IPS DF 19.7 (cell line): ENCODE measurements at places on chromosomes 1 and 21.

DNA sequence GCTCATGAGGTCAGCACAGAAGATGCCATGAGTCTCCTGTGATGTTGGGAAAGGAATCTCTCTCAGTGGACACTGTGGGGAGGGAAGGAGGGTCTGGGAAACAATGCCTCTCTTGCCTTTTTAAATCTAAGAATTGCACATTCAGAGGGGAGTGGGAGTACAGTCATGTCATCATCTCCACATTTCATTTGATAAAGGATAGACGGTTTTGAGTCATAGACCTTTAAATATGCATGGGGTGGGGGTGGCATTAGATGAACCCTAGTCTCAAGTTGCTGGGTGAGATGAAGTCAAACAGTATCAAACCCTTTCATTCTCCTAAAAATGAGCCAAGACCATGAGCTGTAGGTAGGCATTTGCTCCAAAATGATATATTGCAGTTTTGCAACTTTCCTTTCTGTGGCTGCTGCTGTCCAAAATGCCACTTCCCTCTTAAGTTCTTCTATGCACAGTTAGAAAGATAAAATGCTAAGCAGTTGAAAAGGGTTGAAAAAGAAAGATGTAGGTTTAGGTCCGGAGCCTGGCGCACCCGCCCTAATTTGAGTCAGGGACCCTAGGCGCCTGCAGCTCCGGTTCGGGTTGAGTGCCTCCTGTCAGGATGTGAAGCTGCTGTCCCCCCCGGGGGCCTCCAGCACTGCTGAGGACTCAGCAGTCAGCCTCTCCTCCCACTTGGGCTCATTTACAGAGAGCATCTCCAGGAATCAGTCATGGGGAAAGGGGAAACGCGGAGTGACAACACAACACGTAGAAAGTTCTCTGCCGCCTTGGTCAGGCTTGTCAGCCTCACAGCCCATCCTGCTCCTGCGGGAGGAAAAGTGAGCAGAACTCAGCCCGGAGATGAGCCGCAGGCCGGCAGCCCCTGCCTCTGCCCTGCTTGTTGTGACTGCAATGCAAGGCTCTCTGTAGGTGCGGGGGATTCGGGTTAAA, 479.3 kb upstream of the RUNX1 start:
- DNase-seq, result no peak

GRCh38 chr1:12525311-12526181, 92.5 kb downstream of the DHRS3 start:
- no peak for DNase-seq

DNA sequence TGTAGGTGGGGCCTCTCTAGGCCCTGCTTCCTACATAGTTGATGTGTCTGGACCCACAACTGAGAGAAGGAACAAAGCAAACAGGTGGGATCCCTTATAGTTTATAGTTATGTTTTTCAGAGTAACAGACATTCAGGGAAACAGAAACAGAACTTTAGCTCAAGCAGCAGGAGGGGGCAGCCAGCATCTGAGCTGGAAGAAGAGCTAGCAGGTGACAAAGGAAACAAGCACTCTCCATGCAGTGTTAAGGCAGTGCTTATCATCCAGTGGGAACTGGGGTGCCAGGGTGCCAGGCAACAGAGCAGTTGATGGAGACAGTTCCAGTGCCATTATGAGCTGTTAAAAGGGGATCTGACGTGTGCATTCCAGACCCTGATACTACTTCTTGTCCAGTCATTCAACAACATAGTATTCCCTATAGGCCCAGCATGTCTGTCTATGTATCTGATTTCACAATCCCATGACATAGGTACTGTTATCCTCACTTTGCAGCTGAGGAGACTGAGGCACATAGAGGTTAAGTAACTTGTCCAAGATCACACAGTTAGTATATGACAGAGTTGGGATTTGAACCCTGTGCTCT, 13.5 kb downstream of the HIVEP3 start:
- no peak for DNase-seq

- no peak for DNase-seq
Observed at GRCh38 chr1:201381130-201381529, 3.6 kb upstream of the TNNT2 start.

DNA sequence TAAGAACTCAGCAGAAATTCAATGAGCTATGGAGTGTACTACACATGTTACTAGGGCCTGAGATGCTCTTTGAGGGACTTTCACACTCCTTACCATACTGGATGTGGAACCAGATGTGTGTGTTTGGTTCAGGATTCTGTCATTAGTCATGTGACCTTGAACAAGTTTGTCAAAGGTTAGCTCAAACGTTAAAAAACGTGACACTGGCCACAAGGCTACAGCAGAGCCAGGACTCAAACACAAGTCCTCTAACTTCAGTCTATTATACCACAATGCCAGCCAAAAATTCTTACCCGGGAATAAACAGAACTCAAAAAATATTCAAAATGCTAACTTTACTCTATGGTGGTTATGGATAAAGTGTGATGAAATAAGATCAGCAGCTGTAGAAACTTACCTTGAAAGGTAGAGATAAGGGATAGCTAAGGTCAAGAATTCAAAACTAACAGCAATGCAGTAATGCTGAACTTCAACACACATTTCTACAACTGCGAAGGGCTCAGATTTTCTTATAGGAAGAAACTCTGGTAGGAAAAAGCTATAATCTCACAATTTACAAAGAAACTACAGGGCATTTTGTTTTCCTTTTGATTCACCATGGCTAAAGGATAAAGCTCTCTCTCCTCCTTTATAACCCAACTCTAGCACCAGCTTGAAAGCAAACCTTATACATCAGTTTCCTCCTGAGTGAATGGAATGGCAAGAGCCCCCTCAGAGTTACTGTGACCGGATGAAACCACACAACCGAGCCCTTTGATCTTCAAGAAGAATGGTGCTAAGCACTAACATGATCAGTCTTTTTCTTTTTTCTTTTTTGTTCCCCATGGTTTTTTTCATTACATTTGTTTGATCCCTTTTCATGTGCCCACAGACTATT, 233.9 kb downstream of the SLC45A1 start:
- no peak for DNase-seq

GRCh38 chr1:156432669-156433018, 63.6 kb downstream of the RHBG start:
- DNase-seq, result no peak

DNA sequence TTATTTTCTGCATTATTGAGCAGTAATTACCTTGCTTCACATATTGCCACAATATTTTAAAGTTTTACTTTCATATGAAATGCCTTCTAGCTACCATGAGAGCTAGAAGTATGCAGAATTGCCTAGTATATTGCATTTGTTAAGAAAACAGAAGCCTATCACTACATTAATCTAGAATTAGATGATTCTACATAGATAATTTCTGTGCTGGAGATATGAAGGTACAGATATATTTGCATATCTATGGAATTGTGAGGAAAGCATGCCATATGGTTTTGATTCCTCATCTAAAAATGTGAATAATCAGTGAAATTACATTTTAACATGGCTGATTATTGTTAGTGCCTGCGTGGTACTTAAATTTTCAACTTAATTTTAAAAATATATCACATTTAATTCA, 1418.3 kb downstream of the NCAM2 start:
- DNase-seq, result no peak

- DNase-seq, result no peak
Observed at GRCh38 chr1:15290382-15290781, 43.4 kb downstream of the FHAD1 start.

- no peak for DNase-seq
Observed at GRCh38 chr1:93598396-93598795, 83.2 kb downstream of the BCAR3 start.

DNA sequence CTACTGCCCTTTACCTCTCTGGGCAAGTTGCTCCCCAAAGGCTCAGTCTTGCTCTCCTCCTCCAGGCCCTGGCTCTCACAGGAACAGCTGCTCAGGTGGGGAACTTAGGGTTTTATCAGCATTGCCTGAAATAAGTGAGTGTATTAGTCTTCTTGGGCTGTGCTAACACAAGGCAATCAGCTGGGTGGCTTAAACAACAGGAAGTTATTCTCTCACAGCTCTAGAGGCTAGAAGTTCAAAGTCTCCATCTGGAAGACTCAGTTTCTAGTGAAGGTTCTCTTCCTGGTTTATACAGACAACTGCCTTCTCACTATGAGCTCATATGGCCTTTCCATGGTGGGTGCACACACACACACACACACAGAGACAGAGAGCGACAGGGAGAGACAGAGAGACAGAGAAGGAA, 2.8 kb upstream of the CD1C start:
- no peak for DNase-seq
